ENCODE measurements at places on chromosomes 3 and 15. TPM values are rescaled to one million over a fixed set of nuclear protein-coding genes. Genes with fewer than 3 reads are reported as not detected.

Gene MYL3
- total RNA-seq: 2.3 TPM

Gene GOLGA6A
- not detected for total RNA-seq

Gene ABI3BP
- 61.1 TPM for total RNA-seq

Gene POPDC2
- total RNA-seq: 0.61 TPM

Gene PPARG
- total RNA-seq: 20.8 TPM
